ENCODE measurements at places on chromosomes 2 and 18. TPM values are rescaled to one million over a fixed set of nuclear protein-coding genes. Genes with fewer than 3 reads are reported as not detected.

Gene SSB
- 201 TPM for polyA plus RNA-seq

Gene NHEJ1
- 22.2 TPM for polyA plus RNA-seq

Gene USP37
- 17.6 TPM for polyA plus RNA-seq

Gene APCDD1
- 74.6 TPM for polyA plus RNA-seq

Gene COL4A4
- 48.6 TPM for polyA plus RNA-seq

Gene CKAP2L
- 20.9 TPM for polyA plus RNA-seq

Gene EML6
- polyA plus RNA-seq, result 20.4 TPM

Gene RIT2
- 0.13 TPM for polyA plus RNA-seq

Gene PAX3
- 0.12 TPM for polyA plus RNA-seq

Gene WDPCP
- 16.4 TPM for polyA plus RNA-seq

Gene CCDC148
- 11.4 TPM for polyA plus RNA-seq

Gene MYO7B
- 22.8 TPM for polyA plus RNA-seq

Gene VWC2L
- 0.18 TPM for polyA plus RNA-seq

Gene SNORC
- polyA plus RNA-seq, result 1.6 TPM

Gene GPAT2
- 3.8 TPM for polyA plus RNA-seq

Gene DNER
- polyA plus RNA-seq, result 67.2 TPM

Gene INHA
- 2.0 TPM for polyA plus RNA-seq

Gene ATOH8
- polyA plus RNA-seq, result 10.3 TPM

Gene FOXI3
- 0.22 TPM for polyA plus RNA-seq

Gene IL36RN
- polyA plus RNA-seq, result 0.07 TPM

Gene FBXO48
- polyA plus RNA-seq, result 2.3 TPM

Gene MAP3K19
- polyA plus RNA-seq, result 0.73 TPM

Gene ABCG5
- polyA plus RNA-seq, result 0.63 TPM

Gene L3MBTL4
- 6.4 TPM for polyA plus RNA-seq

Gene IL1F10
- not detected for polyA plus RNA-seq

Gene REG3G
- not detected for polyA plus RNA-seq

Gene CRYGD
- polyA plus RNA-seq, result not detected

Gene OSBPL1A
- polyA plus RNA-seq, result 58.0 TPM

Gene TUBB8B
- polyA plus RNA-seq, result 0.96 TPM

Gene ANKRD23
- polyA plus RNA-seq, result 5.0 TPM

Gene ALPI
- polyA plus RNA-seq, result 0.10 TPM

Measured in left kidney (tissue), 8 donors.